ENCODE measurements at places on chromosomes 11 and 22.
A peak's percentile ranks its signal among the peaks of the same experiment; 100 is the strongest.

DNA sequence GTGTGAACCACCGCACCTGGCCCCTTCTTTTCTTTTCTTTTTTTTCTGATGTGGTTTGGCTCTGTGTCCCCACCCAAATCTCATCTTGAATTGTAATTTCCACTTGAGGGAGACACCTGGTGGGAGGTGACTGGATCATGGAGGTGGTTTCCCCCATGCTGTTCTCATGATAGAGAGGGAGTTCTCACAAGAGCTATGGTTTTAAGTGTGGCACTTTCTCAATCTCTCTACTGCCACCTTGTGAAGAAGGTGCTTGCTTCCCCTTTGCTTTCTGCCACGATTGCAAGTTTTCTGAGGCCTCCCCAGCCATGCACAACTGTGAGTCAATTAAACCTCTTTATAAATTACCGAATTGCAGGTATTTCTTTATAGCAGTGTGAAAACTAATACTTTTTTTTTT, 4.9 kb upstream of the TCN2 start:
- no peak for DNase-seq

GRCh38 chr11:111439901-111440300, 60.8 kb upstream of the POU2AF1 start:
- DNase-seq = no peak

DNA sequence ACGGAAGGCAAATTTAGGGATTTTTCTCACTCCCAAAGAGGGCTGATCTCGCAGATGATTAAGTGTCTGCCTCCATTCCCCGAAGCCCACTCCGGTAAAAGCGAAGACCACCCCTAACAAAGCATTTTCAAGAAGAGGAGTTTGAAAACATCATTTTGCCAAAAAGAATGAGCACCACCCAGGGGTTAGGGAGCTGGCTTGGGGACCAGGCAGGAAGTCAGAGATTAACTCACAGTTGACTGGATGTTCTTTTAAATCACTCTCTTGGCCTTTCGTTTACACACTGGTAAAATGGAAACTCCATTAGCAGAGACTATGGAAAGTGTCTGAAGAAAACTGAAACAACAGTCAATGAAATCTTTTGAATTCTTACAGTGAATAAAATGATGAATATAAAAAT, 7.9 kb upstream of the TRIM44 start:
- no peak for DNase-seq

GRCh38 chr11:57283231-57283990, 41.3 kb downstream of the TNKS1BP1 start:
- peak; percentile 40 for DNase-seq

DNA sequence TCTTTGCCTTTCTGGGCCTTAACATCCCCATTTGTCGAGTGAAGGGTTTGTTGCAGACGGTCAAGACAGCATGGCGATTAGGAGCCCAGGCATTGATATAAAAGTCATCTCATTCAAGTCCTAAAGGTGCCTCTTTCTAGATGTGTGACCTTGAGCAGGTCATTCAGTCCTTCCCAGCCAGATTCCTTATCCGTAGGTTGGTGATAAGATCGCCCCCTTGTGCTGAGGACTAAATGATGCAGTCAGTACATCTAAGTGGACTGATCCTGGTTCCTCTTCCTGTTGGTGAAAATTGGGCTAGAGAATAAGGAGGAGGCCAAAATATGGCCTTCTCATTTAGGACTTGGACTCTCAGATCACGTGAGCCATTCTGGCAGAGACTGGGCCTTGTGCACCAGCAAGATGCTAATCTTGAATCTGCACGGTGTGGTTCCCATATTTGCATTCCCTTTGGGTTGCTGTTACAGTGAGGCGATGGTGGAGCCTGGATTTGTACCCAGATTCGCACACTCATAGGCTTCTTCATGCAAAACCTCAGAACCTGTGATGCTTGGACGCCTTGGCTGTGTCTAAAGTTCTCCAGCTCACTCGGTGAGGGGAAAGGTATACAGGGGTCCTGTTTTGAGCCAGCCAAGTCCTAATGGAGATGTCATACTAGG, 156.8 kb downstream of the MYO18B start:
- no peak for DNase-seq

DNA sequence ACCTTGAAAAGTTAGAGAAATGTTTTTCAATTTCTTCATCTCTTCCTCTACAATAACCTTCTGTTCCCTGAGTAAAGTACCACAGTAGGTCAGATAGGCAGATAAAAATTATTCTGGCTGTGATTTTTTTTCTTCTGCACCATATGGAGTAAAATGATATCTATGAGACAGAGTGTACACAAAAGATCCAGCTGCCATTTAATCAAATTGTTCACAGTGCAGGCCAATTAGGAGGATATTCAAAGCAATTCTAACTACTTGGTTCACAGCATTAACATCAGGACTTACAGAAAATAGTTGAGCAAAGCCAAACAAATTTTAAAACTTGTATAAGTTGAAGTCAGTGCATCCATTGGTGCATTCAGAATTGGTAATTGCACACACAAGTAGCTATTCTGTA, 147.9 kb upstream of the LUZP2 start:
- DNase-seq = no peak

GRCh38 chr22:39960791-39961746, 872 bp downstream of the TMA7B start:
- DNase-seq = peak; percentile 49

- DNase-seq = no peak
Measured at GRCh38 chr11:130769782-130770535, 146.3 kb downstream of the SNX19 start.

- DNase-seq = no peak
Measured at GRCh38 chr11:102610200-102610599, 14.9 kb downstream of the MMP20 start.

GRCh38 chr11:73661035-73661628, 14.8 kb downstream of the PLEKHB1 start:
- peak; percentile 91 for DNase-seq

- no peak for DNase-seq
Measured at GRCh38 chr11:11414996-11415395, 61.9 kb upstream of the CSNK2A3 start.

DNA sequence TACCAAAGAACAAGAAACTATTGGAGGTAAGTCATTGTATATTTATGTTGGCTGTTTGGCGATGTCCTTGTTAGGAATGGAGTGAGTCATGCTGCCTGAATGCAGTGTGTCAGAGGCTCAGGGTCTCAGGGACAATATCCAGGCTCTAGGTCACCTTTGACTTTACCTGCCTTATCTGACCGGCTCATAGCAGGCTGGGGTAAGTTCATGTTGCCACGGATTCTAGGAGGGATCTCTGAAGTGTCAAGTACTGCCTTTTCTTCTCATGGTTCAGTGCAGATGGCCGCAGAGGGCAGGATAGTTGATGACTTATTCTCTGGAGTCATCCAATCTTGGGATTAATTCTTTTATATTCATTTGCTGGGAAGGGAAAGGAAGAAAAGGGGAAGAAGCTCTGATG, 53.2 kb downstream of the SPON1 start:
- DNase-seq = no peak

DNA sequence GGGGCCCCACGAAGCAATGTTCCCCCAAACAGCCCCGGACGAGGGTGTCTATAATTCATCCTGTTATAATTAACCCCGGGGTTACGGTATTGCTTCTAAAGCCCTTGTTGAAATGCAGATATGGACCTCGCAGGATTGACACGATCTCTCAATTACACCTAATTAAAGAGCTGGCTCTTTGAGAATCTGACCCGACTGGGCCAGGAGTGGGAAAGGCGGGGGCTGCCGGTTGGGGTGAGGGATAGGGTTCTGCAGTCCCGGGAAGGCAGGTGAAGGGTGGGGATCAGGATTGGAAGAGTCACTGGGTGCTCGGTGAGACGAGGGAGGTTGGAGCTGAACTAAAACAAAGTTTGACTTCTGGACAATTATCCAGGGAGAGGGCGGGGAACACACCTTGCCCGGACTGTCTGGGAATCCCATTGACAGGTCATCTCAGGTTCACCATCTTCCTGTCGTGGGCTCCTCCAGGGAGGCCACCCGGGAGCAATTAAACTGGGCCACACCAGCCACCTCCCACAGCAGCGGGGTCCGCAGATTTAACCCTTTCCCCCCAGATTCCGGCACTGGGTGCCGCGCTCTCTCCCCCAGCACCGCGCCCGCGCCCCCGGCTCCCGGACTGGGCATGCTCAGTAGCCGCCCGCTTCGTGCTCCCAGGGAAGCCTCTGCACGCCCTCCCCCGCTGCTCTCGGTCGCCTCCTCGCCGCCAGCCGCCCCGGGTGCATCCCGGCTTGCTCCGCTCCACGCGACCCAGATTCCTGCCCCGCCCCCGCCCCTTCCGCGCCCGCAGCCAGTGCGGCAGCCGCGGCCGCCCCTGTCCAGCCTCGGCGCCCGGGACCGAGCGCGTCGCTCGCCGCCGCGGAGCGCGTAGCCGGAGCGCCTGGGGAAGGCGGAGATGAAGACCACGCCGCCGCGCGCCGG, at the start of gene ELMOD1:
ELMOD1 (plus strand) TSS at position 688 of the 918 bp plus-strand sequence. CDS start 27,043 bp downstream, outside the sequence.
- peak; percentile 19 for DNase-seq

- no peak for DNase-seq
Measured at GRCh38 chr22:33443683-33444082, 385.5 kb upstream of the SYN3 start.

DNA sequence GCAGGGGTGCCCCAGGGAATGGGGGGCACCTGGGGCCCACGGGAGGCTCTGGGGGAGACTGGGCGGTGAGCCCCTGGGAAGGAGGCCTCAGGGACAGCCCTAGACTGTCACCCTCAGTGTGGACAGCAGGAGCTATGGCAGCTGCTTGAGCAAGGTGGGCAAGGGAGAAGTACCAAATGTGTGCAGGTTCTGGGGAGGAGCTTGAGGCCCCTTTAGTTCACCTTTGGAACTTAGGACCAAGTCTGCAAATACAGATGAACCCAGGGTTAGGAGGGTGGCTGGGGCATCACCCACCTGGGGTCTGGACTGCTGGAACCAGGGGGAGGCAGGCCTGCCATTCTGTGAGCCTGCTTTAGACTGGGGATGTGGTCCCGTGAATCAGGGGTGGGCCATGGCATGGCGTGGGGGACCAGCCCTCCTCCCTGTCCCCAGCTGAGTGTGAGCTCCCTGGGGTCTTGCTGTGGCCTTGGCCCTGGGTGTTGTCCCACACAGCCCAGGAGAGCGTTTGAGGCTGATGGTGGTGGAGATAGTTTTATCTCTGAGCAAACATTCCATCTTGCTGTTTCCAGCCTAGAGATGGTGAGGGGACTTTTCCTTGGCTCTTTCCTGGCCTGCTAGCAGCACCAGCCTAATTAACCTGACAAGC, 122.3 kb downstream of the KCNQ1 start:
- DNase-seq = no peak

DNA sequence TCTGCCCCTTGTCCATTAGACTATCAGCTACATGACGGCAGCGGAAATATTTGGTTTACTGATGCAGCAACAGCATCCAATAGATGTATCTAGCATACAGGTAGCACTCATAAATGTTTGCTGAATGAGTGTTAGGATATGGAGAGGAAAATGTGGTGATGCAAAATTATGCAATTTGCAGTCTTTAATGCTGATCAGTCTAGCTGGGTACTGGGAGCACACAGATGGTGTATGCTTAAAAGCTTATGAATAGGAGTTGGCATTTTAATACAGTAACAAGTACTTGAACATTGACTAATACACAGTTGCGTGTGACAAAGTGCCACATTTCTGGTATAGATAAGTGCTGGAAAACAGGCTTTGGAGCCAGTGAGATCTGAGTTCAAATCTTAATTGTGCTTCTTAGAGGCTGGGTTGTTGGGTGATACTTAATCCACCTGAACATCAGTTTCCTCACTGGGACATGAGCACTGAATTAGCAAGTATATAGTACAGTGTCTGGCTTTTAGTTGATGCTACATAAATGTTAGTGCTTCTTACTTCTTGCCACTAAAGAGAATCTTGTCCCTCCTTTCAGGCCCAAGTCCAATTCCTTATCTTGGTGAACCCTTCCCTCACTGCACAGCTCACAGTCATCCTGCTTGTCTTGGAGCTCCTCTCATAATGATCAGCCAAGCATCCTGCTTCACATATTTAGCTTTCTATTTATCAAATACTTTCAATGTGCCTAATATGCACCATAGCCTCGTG, 99.6 kb downstream of the TIMP3 start:
- no peak for DNase-seq

DNA sequence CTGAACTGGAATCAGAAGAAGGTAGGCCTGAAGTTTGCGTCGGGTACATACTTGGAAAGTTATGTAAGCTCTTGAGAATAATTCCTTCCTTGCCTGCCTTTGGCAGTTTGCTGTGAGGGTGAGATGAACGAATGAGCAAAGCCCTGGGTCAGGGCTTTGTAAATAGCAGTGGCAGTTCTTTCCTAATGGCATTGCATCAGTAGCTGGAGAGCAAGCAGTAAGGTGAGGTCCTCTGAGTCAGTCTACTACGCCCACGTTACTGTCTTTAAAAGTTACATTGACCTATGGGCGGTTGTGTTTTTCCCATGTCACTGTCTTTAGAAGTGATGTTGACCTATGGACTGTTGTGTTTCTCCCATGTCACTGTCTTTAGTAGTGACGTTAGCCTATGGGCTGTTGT, 179.1 kb upstream of the E2F8 start:
- no peak for DNase-seq

DNA sequence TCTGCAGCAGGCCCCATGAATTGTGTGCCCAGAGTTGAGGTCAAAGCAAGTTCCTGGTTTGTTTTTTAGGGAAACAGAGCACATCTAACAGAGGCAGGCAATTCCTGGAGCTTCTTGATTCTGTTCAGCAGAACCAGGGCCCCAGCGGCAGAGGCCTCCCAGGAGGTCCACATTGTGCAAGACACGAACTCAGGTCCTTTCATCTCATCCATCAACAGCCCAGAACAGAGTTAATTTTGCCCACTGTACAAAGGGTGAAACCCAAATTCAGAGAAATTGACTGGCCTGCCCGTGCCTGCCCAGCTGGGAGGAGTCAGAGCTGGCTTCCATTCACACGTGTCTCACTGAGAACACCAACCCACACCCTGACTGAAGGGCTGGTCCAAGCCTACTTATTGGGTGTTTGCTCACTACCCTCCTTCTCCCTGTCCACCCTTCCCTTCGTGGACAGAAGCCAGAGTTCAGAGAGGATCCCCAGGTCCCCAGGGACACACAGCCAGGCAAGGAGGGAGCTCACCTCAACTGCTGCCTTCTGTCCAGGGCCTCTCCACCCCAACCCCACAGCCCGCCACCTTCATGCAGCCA, 607.1 kb downstream of the TBC1D22A start:
- no peak for DNase-seq

DNA sequence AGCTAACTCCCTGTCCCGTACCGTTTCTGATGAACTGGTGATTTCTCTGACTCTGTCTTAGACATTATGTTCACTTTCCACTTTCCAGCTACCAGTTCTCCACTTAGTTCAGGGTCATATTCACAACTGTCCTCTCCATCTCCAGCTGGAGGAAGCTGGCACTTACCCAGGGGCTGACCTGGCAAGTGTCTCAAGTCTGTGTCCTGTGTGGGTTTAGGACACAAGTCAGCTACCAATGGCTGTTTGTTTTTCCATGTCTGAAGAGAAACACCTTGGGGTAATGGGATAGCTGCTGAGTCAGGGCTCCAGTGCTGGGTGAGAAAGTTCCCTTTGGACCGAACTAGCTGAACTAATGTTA, 134.4 kb downstream of the CSNK2A3 start:
- DNase-seq = peak; percentile 17

GRCh38 chr22:23563111-23563510, 17.0 kb downstream of the IGLL1 start:
- no peak for DNase-seq

GRCh38 chr11:77187776-77188632, 60.0 kb downstream of the MYO7A start:
- peak; percentile 88 for DNase-seq
